ENCODE measurements at places on chromosomes 1 and 21.
A peak's percentile ranks its signal among the peaks of the same experiment; 100 is the strongest.

GRCh38 chr1:3593334-3593733 lies 18.0 kb downstream of the MEGF6 start:
- no peak for DNase-seq

GRCh38 chr1:1385931-1386330 lies 10.9 kb upstream of the AURKAIP1 start:
- no peak for DNase-seq

DNA sequence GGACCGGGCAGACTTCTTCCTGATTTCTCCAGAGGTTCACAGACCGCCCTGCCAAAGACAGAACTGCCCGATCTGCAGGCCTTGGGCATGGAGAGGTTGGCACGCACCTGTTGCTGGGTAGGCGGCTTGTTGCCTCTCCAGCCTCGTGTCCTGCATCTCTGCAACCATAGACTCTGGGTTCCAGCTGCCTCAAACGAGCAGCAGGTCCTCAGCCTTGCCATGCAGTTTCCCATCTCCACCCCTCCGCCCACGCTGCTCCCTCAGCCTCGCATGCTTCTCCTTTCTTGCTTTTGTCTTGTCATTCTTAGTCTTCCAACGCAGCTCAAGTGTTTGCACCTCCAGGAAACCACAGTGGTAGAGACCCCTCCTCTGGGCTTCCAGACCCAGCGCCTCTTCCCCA lies 126.2 kb downstream of the LACTBL1 start:
- no peak for DNase-seq

DNA sequence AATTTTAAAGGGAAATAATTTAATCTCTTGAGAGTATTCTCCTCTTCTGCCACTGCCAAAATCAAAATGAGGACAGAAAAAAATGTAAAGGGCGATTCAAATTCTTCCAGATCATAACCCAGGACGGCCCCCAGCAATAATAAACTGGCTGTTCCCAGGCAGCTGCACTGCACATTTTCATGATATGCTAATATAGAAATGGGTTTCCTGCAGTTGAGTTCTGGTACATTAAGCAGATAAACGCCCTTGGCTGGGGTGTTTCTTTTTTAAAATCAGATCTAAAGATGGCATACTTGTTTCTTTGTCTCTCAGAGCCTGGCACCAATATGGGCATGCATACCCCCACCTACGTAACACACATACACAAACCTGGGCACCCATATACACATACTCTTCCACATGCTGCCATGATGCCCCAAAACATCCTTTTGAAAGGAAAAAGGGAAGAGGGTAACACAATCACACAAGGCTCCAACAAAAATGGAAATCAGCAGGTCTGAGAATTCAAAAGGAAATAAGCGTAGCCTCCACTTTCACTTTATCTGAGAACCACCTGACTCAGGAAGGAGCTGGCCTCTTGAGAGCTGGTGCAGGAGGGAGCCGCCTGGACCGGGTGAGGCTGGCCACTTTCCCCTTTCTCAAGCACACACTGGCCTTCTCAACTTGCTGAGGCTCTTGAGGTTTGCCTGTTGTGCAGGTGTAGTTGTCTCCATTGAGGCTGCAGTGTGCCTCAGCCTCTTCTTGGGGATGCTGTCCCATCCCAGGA lies 653.4 kb downstream of the KIF26B start:
- no peak for DNase-seq

DNA sequence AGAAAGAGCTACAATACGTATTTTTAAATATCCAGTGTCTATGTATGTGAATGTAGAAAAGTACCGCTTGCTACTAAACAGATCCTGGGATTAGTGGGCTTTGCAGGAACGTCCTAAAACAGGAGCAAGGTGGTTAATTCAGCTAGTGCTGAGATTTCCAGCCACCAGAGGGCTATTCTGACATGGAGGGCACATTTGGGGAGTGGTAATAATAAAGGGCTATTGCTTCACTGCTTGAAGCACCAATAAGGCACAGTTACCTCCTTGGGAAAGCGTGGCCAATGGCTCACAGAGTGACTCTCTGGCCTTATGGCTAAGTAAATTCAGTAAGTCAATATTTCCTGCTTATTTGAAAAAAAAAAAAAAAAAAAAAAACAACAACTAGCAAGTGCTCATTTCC lies 152.4 kb downstream of the GABPA start:
- DNase-seq, result no peak

DNA sequence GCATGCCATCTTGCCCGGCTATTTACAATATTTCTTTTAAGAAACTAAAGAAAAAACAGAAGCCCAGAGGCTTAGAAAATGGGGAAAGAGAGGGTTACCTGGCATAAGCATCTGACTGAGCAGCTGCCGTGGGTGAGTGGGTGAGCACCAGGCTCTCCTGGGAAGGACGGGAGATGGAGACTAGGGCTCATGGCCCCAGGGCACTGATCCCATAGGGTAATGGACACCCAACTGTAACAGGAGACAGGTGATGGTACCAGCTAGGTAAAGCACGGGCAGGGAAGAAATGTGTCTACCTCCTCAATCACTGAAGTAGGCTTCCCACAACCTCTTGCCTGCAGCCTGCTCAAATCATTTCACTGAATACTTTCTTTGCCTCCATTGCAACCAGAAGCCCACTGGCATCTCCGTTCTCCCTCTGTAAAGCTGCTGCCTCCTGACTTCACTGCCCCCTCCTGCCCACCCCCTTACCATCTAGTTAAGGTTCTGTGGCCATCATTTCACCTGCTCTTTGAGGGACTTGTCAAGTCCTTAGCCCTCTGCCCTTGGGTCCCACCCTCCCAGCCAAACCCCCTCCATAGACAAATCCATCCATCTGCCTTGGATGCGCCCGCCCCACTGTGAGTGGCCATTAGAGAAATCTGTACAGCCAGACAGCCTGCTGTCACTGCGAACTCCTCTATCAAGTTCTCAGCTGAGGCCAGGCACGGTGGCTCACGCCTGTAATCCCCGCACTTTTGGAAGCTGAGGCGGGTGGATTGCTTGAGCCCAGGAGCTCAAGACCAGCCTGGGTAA lies 6.2 kb downstream of the TMEM125 start:
- DNase-seq, result no peak

DNA sequence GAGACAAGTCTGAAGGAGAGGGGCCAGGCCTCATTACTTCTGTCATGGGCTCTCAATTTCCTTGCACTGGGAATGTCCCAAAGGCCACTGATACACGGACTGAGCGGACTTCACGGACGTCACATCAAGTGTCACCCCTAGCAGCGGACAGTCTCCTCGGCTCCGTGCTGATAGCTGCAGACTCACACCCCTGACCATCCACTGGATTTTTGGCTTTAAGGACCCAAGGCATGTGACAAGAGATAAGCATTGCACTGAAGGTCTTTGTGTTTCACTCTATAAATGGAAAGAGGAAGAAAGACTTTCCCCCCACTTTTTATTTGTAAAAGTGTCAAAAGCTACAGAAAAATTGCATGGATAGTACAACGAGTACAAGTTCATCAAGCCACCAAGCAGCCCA lies 200.4 kb upstream of the FGGY start:
- DNase-seq, result no peak

DNA sequence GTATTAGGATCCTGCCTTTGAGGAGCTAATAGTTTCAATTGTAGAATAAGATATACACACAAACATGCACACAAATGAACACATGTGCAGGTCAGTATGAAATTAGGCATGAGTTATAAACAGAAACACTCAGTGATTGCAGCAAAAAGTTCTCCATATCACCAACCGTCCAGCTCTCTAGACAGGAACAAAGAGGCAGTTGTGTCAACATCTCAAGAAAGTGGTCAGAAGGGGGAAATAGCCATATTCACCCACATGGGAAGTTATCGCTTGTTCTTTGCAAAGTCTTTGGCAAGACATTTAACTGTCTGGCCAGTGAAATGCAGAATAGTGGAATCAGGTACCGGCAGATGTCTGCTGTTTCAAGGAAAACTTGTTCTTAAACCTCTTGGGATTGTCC lies 29.4 kb upstream of the PIGC start:
- no peak for DNase-seq

GRCh38 chr1:52569449-52570210 lies 16.7 kb upstream of the TUT4 start:
- no peak for DNase-seq

DNA sequence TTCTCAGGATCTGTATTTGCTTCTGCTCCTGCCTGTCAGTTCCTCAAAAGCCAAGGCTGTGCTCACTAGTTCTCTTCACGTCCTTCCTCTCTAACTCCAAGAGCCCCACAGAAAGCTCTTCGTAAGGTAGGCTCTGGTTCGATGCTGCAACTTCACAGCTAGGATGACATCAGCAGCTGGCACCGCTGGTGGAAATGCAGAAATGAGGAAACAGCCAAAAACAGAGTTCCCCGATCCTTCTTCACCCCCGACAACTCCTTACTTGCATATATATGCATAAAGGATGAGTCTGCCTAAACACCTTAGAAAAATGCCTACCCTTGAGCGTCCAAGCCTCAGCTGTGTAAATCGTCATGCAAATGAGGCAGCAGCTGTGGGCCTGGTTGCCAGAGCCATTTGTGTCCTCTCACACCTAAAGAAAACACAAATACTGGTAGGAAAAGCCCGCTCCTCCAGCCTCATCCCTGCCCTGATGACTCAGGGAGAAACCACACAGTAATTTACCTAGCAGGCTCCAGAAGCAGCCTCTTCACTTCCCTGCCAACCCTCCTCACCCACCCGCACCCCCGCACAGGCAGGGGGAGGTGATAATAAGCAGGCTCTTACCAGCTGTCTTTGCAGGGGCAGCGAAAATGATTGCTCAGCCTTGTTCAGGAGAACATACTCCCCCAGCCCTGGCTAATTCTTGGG lies 28.2 kb downstream of the BATF3 start:
- DNase-seq, result peak; percentile 57

DNA sequence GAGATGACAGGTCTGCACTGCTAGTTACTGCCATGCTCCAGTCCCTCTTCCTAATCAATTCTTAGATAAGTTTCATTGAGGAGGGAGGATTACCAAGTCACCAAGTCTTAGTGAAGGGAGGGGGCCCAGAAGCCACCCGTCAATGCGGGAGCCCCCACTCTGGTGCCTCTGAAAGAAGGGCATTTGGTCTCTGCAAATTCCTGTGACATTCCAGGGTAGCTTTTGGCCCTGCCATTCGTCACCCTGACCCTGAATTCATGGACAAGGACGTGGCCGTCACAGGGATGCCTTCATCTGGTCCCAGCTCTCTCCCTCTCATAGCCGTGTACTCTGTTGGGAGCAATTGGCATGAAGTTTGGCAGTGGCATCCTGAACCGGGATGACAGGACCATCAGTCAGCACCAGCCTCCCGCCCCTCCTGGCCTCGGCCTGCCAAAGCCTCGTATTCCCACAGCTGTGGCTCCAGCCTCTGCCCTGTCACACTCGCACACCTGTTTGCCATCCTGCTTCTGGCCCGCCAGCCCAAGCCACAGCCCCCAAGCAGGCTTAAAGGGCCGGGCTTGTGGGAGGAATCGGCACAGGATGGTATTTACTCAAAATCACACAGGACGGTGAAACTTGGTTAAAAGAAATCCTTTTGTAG lies 150.7 kb downstream of the CLIC6 start:
- no peak for DNase-seq

DNA sequence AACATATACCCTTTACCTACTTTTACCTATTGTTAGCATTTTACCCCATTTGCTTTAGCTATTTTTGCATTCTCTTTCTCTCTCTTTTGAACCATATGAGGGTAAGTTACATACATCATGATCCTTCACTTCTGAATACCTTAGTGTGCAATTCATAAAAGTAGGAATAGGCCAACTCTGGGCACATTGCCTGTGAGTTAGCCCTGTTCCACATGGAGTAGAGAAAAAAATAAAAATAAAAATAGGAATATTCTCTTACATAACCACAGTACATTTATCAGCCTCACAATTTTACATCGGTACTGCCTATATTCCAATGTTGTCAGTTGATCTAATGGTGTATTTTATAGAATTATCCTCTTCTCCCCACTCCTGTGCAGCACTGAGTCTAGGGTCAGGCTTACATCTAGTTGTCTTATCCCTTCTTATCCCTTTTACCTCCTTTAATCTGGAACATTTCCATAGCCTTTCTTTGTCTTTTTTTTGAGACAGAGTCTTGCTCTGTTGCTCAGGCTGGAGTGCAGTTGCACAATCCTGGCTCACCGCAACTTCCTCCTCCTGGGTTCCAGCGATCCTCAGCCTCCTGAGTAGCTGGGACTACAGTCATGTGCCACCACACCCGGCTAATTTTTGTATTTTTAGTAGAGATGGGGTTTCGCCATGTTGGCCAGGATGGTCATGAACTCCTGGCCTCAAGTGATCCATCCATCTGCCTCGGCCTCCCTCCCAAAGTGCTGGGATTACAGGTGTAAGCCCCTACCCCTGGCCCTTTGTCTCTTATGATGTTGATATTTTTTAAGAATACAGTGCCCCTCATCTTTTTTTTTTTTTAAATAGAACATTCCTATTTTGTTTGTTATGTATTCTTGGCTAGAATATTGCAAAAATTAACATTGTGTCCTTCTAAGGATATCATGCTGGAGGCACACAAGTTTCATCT lies 11.1 kb upstream of the SLC30A1 start:
- no peak for DNase-seq

DNA sequence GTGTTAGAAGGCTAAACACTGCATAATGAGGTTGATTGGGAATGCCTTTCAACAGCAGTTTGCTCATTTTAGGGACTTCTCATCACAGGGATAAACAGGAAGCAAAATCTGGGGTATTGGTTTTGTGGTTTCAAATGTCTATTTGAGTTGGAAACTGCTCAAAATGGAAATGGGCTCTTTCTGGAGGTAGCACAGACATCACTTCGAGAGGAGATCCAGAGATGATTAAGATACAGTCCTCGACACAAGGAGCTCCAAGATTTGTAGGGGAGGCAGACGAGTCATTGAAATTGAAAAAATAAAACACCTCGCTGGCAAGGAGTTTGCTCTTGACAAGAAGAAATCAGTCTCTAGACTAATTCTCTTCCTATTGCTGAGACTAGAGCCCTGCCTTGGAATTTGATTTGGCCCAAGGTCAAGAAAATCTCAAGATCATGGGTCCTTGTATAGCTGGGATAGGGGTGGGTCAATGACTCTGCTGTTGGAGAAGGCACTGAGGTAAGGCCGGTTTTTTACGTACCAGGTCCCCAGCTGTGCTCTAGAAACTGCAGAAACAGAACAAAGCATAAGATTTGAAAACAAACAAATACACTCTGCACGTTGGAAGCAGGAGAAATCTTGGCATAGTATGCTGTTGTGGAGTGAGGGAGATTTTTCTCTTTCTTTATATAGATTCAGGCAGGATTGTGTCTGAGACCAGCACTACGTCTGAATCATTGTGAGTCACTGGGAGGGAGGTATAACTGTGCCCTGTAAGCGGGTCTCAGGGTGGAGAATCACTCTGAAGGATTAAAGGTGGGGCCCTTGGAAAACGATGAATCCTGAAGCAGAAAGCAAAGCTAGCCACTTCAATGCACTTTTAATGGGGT lies 17.7 kb upstream of the KLHDC8A start:
- DNase-seq, result no peak

DNA sequence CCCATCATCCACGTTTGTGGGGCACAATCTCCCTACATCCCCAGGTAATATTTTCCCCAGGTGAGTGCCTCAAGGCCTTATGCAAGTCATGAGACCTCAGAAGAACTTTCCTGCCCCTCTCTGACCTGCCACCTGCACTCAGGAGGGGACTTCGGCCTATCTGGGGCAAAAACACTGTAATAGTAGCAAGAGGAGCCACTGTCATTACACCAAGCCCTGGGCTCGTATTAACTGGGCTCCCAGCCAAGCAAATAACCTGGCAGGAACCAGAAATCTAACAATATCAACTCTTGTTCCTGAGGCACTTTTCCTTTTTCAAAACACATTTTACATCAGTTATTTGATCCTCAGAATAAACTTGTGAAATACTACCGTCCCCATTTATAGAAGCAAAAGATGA lies 30.9 kb downstream of the LAMB3 start:
- no peak for DNase-seq

All from NT2/D1 (cell line).